ENCODE measurements at places on chromosomes 3 and 15. TPM values are rescaled to one million over a fixed set of nuclear protein-coding genes. Genes with fewer than 3 reads are reported as not detected.

The RGMA gene
- 0.07 TPM for polyA plus RNA-seq

The ROPN1 gene
- polyA plus RNA-seq, result not detected

The CLRN1 gene
- polyA plus RNA-seq, result not detected

The SLC24A5 gene
- not detected for polyA plus RNA-seq

The KBTBD13 gene
- not detected for polyA plus RNA-seq

The ZNF860 gene
- not detected for polyA plus RNA-seq

The CMTM7 gene
- polyA plus RNA-seq, result 148 TPM

The GRK7 gene
- polyA plus RNA-seq, result 0.07 TPM

The SAMMSON gene
- polyA plus RNA-seq, result not detected

The EFCAB12 gene
- not detected for polyA plus RNA-seq

The SPATA12 gene
- 0.07 TPM for polyA plus RNA-seq

The SLC28A1 gene
- polyA plus RNA-seq, result not detected

GRCh38 chr15:45363334-45363733 is 15.0 kb downstream of the GATM start:
- H3K4me3 ChIP-seq, result no peak overlapping the region
- H3K4me1 ChIP-seq, result no peaks in the 10 kb centered on the region
- H3K36me3 ChIP-seq, result no peaks in the 10 kb centered on the region
- H3K27me3 ChIP-seq, result no peaks in the 10 kb centered on the region
- H3K27ac ChIP-seq, result no peak overlapping the region
- no peak for DNase-seq

DNA sequence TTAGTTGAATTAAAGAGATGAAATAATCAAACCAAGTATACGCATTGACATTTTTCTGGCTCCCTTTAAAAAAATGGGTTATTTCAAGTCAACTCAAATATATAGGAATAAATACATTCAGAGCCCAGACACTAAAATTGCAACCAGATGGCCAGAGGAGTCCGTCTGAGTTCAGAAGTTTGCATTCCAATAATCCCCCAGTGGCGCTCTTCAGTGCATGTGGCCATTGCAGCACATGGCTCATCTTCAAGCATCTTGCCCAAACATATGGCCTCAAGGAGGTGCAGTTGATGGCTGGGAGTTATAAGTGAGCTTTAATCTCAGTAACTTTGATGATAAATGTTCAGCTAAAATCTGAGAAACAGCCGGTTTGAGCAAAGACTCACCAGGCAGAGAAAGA is 295.8 kb upstream of the LRRN1 start:
- no peaks in the 10 kb centered on the region for H3K27me3 ChIP-seq
- no peaks in the 10 kb centered on the region for H3K4me1 ChIP-seq
- H3K36me3 ChIP-seq, result no peaks in the 10 kb centered on the region
- H3K27ac ChIP-seq, result no peak overlapping the region

DNA sequence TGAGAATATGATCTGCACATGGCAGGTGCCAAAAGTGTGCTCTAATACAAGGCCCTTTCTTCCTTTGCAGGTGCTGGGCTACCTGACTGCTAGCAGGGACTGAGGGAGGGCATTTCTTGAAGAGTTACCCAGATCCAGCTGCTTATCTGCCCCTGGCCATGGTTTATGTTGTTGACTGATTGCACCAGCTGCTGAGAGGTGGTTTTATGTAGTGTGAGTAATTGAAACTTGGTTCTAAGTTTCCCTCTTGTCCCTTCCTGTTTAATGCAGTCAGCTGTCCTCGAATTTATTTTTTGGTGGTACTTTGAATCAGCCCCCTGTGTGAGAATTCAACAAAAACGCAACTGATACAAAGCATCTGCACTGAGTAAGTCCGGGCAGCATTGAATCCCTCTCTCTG is 288.3 kb upstream of the C2CD4B start:
- H3K27me3 ChIP-seq, result no peaks in the 10 kb centered on the region
- no peak overlapping the region for H3K27ac ChIP-seq
- DNase-seq, result no peak
- no peaks in the 10 kb centered on the region for H3K36me3 ChIP-seq

DNA sequence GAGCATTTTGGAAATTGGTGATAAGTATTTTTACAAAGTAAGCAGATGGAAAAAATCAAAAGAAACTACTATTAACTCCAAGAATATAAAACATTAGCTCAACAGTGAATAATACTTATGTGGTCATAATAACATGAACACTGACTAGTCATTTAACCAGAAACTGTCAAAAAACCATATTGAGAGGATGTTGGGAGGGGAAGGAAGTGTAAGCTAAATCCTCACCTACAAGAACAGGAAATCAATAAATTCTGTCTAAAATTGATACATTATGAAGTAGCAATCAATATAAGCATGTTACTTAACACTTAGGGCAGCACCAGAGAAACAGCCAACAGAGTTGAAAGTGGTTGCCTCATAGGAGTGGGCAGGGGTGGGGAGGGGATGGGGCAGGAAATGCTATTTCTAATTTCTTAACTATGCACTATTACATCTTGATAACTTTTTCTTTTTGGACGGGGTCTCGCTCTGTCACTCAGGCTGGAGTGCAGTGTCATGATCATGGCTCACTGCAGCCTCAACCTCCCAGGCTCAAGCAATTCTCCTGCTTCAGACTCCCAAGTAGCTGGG is 41.7 kb downstream of the CCR3 start:
- peaks cover 26% of the 10 kb centered on the region for H3K4me1 ChIP-seq
- H3K27me3 ChIP-seq, result no peaks in the 10 kb centered on the region
- no peaks in the 10 kb centered on the region for H3K36me3 ChIP-seq

DNA sequence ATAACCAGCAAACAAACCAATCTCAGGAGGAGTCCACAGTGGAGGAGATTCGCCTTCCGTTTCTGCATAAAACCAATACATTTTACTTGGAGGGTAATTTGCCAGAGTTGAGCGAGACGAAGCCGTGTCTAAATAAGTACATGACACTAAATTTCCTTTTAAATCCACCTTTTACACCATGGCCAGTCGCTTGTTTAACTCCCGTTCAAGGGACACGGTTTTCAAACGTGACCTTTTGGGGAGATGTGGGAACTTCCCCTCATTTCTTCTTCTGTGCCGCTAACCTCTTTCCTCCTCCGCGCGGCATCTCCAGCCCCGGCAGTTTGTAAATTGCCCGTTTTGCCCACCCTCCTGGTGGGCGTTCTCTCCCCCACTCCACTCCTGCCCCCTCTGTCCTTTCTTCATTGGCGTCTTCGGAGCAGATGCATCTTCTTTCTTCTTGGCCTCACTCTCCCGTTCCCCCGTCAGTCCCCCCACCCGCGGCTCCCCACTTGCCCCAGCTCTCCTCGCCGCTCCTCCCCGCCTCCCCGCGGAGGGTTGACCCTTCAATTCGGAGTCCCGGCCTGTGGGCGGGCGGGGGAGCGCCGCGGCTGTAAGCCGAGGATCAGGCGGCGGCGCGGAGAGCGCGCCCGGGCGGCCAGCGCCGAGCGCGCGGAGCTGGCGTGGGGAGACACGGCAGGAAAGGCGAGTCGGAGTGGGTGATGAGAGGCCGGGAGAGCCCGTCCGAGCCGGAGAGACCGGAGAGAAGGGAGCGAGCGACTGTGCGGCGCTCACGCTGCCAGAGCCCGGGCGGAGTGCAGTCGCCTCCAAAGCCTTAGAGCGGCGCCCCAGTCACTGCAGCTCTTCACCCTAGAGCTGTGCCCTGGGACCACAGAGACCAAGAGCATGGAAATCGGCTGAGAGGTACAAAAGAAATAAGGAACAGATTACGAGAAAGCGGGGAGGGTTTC is at the start of gene NLGN1:
Gene NLGN1, plus strand, starts transcription at position 584 of the 950 bp plus-strand sequence.
- H3K27me3 ChIP-seq, result peaks cover 63% of the 10 kb centered on the region
- no peak within 1 kb of the TSS for H3K27ac ChIP-seq
- peak; percentile 20 for DNase-seq
- H3K4me3 ChIP-seq, result peak within 1 kb of the TSS; percentile 79
- H3K4me1 ChIP-seq, result peaks cover 35% of the 10 kb centered on the region
- H3K36me3 ChIP-seq, result no peaks in the 10 kb centered on the region

DNA sequence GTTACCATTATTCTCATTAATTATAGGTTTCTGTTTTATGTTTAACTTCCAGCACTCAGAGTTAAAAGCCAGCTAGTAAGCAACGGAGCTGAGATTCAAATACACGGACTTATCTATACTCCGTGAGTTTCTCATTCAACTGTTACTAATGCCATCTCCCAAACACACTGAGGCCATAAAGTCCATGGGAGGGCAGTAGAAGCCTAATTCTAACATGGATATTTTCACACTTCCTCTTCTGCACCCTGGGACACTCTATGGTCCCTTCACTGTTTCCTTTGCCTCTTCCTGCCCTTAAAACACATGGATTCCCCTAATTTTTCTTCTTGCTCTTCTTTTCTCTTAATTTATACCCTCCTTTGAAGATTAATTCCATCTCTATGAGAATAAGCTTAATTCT is 245.0 kb downstream of the KLF13 start:
- H3K36me3 ChIP-seq, result no peaks in the 10 kb centered on the region
- no peaks in the 10 kb centered on the region for H3K4me1 ChIP-seq
- H3K27ac ChIP-seq, result no peak overlapping the region
- no peaks in the 10 kb centered on the region for H3K27me3 ChIP-seq
- no peak overlapping the region for H3K4me3 ChIP-seq

DNA sequence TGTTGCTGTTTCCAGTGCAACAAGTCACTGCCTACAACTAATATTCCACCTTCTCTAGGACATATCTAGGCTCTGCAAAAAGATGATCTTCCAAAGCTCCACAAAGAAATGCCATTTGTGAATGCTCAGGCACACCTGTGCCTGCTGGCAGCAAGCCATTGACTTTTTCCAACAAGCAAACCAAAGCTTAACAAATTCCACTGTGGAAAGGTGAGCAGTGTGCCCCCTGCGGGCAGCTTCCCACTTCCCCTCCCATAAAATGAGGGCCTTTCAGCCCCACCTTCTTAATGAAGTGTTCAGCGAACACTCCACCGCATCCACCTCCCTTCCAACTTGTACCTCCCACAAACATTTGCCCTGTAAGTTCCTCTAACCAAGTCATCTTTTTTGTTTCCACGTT is 157.5 kb upstream of the SLC24A5 start:
- peaks cover 46% of the 10 kb centered on the region for H3K4me1 ChIP-seq
- DNase-seq, result no peak
- no peak overlapping the region for H3K4me3 ChIP-seq
- peaks cover 2% of the 10 kb centered on the region for H3K27me3 ChIP-seq
- no peaks in the 10 kb centered on the region for H3K36me3 ChIP-seq

- no peaks in the 10 kb centered on the region for H3K36me3 ChIP-seq
- H3K4me1 ChIP-seq, result no peaks in the 10 kb centered on the region
- H3K27ac ChIP-seq, result no peak overlapping the region
Measured at GRCh38 chr15:86055688-86056087, 24.0 kb upstream of the AGBL1 start.

DNA sequence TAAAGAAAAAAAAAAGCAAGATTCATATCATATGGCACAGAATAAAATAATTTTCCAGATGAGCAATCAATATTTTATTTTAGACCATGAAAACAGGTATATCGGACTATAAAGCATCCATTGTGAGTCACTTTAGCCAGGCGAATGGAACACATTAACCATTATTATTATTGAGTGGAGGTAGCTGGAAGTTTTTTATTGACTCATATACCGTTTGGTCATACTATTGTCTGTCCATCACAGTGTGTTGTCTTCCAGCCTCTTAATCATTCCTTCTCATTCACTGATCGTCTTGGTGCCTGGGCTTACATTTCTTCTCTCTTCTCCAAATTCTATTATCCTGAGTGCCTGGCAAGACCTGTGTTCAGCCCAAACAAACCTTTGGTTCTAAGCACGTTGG is 634.8 kb downstream of the MECOM start:
- no peaks in the 10 kb centered on the region for H3K27me3 ChIP-seq
- no peak overlapping the region for H3K27ac ChIP-seq
- no peak overlapping the region for H3K4me3 ChIP-seq
- H3K4me1 ChIP-seq, result no peaks in the 10 kb centered on the region

- peaks cover 17% of the 10 kb centered on the region for H3K4me1 ChIP-seq
- no peaks in the 10 kb centered on the region for H3K27me3 ChIP-seq
Measured at GRCh38 chr15:38670128-38671005, 105.8 kb upstream of the RASGRP1 start.

DNA sequence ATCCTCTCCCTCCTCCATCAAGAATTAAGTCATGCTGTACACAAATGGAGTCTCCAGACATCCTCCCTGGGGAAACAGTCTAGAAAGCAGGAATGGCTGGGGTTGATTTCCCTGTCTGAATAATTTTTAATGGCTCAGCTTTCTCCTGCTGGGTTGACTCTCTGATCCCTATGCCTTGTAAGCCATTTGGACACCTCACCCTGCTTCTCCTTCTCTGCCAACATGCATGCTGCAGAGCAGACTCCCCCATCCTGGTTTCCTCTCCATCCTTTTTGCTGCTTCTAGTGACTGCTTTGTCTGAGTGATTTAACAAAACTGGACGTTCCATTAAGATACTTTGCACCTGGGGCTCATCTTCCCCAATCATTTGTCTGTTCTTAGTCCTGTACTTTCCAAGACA is 22.2 kb downstream of the SV2B start:
- no peak overlapping the region for H3K27ac ChIP-seq
- no peaks in the 10 kb centered on the region for H3K4me1 ChIP-seq
- no peak overlapping the region for H3K4me3 ChIP-seq
- peaks cover 18% of the 10 kb centered on the region for H3K27me3 ChIP-seq

GRCh38 chr3:87127281-87127680 is 99.8 kb upstream of the CHMP2B start:
- H3K27me3 ChIP-seq, result no peaks in the 10 kb centered on the region
- H3K36me3 ChIP-seq, result no peaks in the 10 kb centered on the region
- no peak for DNase-seq
- H3K27ac ChIP-seq, result no peak overlapping the region
- H3K4me1 ChIP-seq, result no peaks in the 10 kb centered on the region

DNA sequence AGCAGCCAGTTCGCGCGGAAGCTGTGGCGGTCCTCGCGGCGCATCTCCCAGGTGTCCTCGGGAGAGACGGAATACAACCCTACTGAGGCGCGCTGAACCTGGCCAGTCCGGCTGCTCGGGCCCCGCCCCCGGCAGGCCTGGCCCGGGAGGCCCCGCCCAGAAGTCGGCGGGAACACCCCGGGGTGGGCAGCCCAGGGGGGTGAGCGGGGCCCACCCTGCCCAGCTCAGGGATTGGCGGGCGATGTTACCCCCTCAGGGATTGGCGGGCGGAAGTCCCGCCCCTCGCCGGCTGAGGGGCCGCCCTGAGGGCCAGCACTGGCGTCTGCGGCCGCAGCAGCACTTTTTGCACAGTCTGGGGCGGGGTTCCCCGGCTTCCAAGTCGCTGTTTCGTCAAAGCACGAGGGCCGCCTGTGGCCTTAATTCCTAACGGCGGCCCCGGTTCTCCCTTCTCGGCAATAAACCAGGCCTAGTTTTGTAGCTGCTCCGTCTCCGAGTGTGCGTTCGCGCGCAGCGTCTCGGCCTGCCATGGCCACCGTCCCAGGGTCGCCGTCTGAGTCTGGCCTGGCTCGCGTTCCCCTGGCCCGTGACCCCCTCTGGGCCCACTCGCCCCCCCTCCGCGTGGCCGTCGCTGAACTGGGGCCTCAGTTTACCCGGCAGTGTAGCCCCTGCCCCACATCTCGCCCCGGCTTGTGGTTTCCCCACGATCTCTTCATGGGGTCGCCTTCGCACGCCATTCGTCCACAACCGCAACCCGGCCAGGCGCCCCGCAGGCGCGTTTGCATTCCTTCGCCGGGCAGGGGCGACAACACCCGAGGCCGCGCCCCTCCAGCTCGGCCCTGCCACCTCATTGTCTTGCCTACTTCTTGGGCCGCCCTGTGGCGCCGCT is 30.0 kb downstream of the NBEAL2 start:
- DNase-seq, result peak; percentile 75
- no peak overlapping the region for H3K27ac ChIP-seq
- H3K4me1 ChIP-seq, result peaks cover 32% of the 10 kb centered on the region

GRCh38 chr15:90343302-90343790 is 8.7 kb upstream of the ZNF774 start:
- H3K36me3 ChIP-seq, result no peaks in the 10 kb centered on the region
- H3K27ac ChIP-seq, result peak overlapping the region; percentile 23
- H3K27me3 ChIP-seq, result no peaks in the 10 kb centered on the region
- no peak overlapping the region for H3K4me3 ChIP-seq
- DNase-seq, result peak; percentile 44
